CD4-positive, alpha-beta T cell (primary cell): ENCODE measurements at places on chromosomes 7 and 10.

DNA sequence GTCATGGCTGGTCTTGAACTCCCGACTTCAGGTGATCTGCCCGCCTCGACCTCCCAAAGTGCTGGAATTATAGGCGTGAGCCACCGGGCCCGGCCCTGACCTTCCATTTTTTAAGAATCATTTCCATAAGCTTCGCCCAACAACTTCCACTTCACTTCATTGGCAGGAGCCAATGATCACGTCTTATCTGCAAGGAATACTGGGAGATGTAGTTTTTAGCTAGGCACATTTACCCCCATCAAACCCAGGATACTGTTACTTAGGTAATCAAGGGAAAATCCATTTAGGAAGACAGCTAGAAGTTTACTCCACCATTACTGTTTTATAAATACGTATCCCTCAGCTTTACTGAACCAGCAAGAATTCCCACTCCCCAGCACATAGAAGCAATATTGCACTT, 3.4 kb upstream of the CDK13 start:
- no peak for DNase-seq

DNA sequence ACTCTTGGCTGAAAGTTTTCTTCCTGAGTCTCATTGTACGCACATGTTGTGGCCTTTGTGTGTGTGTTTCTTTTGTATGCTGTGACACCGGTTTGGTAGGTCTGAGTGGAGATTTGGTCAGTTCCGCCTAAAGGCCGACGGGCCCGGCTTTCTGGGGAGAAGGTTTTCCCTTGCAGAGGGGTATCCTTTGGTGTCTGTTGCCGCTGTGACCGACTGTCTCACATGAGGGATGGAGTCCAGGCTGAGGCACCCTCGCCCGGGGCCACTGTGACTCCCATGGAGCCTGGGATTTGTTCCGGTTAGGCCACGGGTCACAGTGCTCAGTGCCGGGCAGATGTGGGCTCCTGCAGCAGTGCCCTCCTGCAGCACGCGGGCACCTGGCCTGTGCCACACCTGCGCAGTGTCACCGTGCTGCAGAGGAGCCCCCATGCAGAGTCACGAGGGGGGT, 19.4 kb downstream of the INPP5A start:
- no peak for DNase-seq

DNA sequence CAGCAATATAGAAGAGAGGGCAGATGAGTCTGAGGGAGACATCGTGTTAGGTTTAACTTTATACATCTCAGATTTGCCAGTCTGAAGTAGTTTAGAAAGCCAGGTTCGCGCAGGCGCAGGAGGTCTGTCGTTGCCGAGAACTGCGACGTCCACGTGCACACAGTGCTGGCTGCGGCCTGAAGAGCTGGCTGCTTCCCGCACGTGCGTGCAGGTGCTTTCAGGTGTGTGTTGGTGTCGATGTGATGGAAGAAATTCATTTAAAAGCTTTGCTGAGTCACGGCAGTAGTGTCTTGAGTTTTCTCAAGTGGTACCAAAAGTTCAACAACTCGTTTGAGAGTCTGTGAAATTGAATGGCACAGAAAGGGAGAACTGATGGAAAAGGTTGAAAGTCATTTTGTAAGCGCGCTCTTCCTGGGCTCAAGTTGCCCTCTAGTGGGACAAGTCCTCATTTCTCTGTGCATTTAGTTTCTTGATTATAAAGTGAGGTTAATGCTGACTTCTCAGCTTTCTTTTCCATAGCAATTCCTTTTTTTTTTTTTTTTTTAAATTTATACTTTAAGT, 18.6 kb downstream of the WDR37 start:
- DNase-seq: no peak

- DNase-seq: no peak
These were observed 49.2 kb upstream of the NANOS1 start for GRCh38 chr10:118980135-118980865.
